ENCODE measurements at places on chromosomes 2 and 18. TPM values are rescaled to one million over a fixed set of nuclear protein-coding genes. Genes with fewer than 3 reads are reported as not detected.

The AQP12A gene
- not detected for total RNA-seq

DNA sequence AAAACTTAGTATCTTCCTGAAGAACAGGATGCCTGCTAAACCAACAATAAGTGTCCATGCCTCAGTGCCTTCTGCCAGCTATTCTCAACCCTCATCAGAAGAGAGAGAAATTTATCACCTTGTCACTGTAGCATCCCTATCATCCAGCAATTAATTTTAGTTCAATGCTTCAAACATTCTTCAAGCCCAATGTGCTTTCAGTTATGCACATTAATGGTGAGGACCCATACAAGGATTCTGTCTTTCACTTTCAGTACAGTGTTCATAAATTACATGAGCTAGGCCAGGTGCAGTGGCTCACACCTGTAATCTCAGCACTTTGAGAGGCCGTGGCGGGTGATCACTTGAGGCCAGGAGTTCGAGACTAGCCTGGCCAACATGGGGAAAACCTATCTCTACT, 47.0 kb upstream of the MSH6 start:
- H3K4me1 ChIP-seq = no peaks in the 10 kb centered on the region
- H3K4me3 ChIP-seq = no peak overlapping the region
- DNase-seq = no peak
- no peaks in the 10 kb centered on the region for H3K36me3 ChIP-seq
- H3K27me3 ChIP-seq = no peaks in the 10 kb centered on the region
- no peak overlapping the region for H3K27ac ChIP-seq

The AKAIN1 gene
- not detected for total RNA-seq

GRCh38 chr2:196927376-196928225, 1.1 kb upstream of the PGAP1 start:
- H3K4me1 ChIP-seq = peaks cover 16% of the 10 kb centered on the region
- H3K27me3 ChIP-seq = no peaks in the 10 kb centered on the region
- DNase-seq = no peak
- peak overlapping the region; percentile 95 for H3K27ac ChIP-seq
- peak overlapping the region; percentile 91 for H3K4me3 ChIP-seq
- no peaks in the 10 kb centered on the region for H3K36me3 ChIP-seq

DNA sequence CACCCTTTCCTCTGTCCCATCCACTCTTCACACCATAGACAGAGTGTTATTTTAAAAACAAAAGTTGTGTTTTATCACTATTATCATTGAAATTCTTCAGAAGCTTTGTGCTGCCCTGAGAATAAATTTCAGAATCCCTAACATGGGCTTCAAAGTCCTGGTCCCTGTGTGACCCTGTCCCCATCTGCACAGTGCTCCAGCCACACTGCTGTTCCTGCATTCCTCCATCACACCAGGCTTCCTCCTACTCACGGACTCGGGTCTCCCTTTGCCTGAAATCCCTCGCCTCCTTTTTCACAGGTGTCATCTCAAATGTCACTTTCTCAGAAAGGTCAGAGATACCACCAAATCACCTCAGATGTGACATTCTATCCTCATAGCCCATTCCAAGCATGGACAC, 8.2 kb upstream of the DTNA start:
- no peak overlapping the region for H3K27ac ChIP-seq
- DNase-seq = no peak
- H3K27me3 ChIP-seq = no peaks in the 10 kb centered on the region
- no peak overlapping the region for H3K4me3 ChIP-seq

DNA sequence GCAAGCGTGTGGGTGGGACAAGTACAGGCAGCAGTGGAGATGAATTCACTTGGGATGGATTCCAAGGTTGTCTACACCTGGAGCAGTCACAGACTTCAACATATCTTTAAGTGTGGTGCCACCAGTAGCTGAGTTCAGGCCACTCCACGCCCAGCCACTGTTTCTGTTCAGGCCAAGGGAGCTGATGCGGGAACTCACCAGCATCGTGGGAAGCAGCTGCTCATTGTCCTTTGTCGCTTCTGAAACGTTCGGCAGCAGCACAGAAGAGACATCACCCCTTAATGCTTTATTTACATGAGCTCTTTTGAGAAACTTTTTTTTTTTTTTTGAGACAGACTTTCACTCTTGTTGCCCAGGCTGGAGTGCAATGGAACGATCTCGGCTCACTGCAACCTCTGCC, 19.9 kb upstream of the INHBB start:
- no peaks in the 10 kb centered on the region for H3K4me1 ChIP-seq
- H3K36me3 ChIP-seq = no peaks in the 10 kb centered on the region
- no peak overlapping the region for H3K4me3 ChIP-seq
- H3K27ac ChIP-seq = no peak overlapping the region

The GKN2 gene
- total RNA-seq = not detected

DNA sequence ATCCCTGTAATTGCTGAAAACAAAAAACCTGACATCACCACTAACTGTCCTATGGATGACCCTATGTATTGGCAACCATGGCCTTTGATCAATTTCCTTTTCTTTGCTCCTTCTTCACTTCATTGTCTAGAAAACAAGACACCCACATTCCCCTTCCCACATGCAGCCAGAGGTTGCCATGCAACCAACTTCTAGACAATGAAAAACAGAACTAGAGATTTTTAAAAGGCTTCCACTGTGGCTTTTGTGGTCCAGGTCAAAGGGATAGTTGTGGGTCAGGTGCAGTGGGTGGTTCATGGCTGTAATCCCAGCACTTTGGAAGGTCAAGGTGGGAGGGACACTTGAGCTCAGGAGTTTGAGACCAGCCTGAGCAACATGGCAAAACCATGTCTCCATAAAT, 139.3 kb upstream of the DOK6 start:
- no peak for DNase-seq
- H3K4me3 ChIP-seq = no peak overlapping the region
- H3K36me3 ChIP-seq = no peaks in the 10 kb centered on the region
- H3K27me3 ChIP-seq = no peaks in the 10 kb centered on the region
- H3K4me1 ChIP-seq = no peaks in the 10 kb centered on the region

All from sigmoid colon (tissue), 7 donors.